Activated gamma-delta T cell (primary cell): ENCODE measurements at places on chromosomes 7 and 10.

- no peak for DNase-seq
Observed at GRCh38 chr10:69383558-69383957, 33.2 kb downstream of the TACR2 start.

DNA sequence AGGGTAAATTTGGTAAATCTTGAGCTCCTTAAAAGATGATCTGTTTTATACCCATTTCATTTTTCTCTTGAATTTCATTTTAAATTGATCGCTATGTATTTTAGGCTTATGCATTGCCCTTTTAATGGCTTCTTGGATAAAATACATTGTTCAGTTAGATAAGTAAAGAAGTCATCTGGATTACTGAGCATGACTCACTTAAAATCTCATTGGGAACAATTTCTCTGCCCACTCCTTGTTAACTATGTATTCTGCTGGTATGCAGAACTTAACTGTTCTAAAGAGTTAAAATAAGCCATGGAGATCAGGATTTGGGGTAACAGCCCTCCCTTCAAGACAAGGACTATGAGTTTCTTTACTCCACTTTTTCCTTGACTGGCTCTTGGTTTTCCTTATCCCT lies 134.2 kb downstream of the SND1 start:
- no peak for DNase-seq

GRCh38 chr10:35707642-35708425 lies 65.7 kb upstream of the FZD8 start:
- DNase-seq: no peak

DNA sequence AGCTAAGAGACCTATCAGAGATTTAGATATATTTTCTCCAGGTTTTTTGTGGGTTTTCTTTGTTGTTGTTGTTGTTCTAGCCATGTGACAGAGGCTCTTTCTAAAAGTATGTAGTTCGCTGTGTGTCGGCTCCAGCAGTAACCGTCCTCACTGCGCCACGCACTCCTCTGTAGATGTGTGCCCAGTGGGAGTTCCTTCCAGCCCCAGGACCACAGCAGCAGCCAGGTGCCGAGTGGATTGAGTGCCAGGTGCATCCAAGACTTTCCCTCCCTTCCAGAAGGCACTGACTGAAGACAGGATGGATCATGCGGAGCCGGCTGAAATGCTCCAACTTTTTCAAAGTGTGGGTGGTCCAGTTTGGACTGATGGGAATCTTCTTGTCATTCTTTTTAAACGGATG lies 31.8 kb downstream of the WDR86 start:
- DNase-seq: no peak

- DNase-seq: no peak
Observed at GRCh38 chr10:117669122-117669521, 126.6 kb downstream of the EMX2 start.

GRCh38 chr7:18553605-18554003 lies 58.1 kb downstream of the HDAC9 start:
- no peak for DNase-seq

GRCh38 chr7:134618756-134619530 lies 27.7 kb upstream of the BPGM start:
- DNase-seq: no peak

- no peak for DNase-seq
Observed at GRCh38 chr10:83886871-83887270, 252.4 kb upstream of the GHITM start.

DNA sequence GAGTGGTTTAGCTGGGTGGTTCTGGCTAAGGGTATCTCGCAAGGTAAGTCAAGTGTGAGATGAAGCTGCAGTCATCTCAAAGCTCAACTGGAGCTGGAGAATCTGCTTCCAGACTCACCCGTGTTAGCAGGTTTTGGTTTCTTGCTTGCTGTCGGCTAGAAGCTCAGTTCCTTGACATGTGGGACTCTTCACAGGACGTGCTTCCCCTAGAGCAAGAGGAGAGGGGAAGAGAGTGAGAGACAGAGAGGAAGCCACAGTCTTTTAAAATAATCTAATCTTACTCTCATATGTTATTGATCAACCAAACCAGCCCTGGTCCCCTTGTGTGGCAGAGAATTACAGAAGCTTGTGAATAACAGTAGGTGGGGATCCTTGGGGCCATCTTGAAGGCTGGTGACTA lies 199.5 kb downstream of the REEP3 start:
- no peak for DNase-seq

DNA sequence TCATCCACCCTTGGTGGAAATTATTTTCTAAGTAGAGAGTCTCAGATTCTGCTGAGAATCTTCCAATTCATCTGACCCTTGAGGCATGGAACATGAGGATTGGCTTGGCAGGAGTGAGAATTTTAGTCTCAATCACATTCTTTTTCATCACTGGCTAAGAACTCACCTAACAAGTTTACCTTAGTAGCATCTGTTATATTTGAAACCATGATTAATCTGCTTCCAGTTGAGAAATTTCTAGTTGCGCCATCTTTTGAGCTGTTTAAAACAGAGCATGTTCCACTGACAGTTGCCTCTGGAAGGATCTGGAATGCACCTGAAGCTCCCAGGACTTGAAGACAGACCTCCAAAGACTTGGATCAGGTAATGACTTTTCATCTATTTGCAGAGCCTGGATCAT lies at the start of gene LIPK:
LIPK (plus strand) TSS at position 292 of the 400 bp plus-strand sequence. CDS start 18,295 bp downstream, outside the sequence.
- DNase-seq: no peak

DNA sequence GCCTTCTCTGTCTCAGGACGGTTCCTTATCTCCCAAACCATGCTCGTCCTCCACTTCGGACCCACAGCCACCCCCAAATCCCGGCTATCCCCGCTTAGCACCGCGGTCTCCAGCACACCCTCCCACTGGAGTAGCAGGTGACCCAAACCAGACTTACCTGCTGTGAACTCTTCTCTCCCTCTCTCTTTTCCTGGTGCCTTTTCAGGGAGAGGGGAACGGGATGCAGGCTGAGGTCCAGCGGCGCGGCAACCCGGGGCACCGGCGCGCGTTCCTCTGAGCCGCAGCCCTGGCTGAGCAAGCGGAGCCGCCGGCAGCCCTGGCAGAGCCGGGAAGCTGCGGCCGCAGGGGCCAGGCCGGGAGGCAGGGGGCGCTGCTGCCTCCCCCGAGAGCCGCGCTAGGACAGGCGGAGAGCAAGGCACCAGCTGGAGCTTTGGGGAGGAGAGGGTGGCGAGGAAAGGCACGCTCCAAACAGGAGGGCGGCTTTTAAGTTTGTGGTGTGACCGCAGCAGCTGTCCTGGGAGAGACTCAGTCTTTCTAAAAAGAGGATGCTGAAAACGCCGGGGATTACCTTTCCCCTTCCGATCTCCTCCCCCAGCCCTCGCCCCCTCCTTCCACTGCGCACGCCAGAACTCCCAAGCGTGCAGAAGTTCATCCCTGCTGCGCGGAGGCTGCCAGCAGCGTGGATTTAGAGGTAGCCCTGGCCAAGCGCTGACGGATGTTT lies at the start of gene SEMA3D:
SEMA3D (minus strand) TSS at position 536 of the 721 bp plus-strand sequence. CDS start 65,165 bp downstream, outside the sequence.
- DNase-seq: no peak

DNA sequence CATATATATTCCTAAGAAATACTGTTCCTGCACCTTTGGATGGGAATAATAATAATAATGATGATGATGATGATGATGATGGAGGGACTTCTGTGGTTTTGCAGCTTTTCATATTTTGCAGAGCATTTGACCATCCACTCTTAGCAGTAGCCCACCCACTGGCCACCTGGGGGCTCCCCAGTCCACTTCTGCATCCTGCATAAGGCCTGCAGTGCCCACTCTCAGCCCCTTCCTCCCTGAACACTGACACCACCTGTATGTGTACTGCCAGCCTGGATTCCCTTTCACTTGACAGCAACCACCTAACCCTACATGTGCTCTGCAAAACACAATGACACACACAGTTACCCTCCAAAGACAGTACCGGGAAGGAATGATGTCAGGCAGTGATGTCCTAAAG lies 131.4 kb downstream of the ADAM12 start:
- no peak for DNase-seq

GRCh38 chr7:24880886-24881285 lies 99.1 kb downstream of the OSBPL3 start:
- no peak for DNase-seq

- no peak for DNase-seq
Observed at GRCh38 chr7:92614660-92615174, 24.5 kb upstream of the FAM133B start.

GRCh38 chr10:124299696-124300095 lies 119.0 kb downstream of the OAT start:
- DNase-seq: no peak

- no peak for DNase-seq
Observed at GRCh38 chr10:3749600-3749999, 35.4 kb downstream of the KLF6 start.

DNA sequence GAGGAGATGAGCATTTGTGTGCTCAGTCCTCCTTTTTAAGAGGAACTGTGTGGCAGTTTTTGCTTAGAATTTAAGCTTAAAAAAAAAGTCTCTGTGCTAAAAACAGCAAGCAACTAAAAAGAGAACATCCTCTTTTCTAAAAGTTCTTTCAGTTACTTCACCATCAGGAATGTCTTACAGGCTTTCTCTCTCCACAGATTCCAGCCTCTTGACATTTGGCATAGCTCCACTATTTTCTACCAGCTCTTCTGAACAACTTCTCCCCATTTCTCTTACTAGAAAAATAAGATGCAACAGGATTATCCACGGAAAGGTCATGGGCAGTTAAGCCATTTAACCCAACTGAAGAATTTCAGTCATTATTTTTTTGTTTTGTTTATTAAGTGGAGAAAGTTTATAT lies 13.2 kb downstream of the PCLO start:
- no peak for DNase-seq

- DNase-seq: no peak
Observed at GRCh38 chr7:129604713-129605437, 6.6 kb upstream of the NRF1 start.

DNA sequence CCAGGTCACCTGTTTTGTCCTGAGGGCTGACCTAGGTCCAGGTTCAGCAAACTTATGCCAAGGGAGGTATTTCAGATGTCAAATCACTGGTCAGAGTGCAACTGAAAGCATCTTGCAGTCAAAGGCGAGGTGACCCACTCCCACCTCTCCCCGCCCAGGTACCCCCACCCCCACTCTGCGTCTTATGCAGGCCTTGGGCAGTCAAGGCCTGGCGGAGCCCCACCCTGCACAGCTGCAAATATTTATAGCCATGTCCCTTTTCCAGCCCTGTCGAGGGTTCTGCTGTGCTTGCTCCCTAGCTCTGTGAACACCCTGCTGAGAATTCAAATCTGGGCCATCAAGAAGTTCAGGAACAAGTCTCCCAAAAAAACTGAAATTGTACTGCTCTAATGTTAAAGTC lies 40.6 kb upstream of the BMPR1A start:
- no peak for DNase-seq

GRCh38 chr7:55569797-55570196 lies 2.5 kb downstream of the VOPP1 start:
- no peak for DNase-seq

- DNase-seq: no peak
Observed at GRCh38 chr7:29287366-29287765, 92.8 kb downstream of the CHN2 start.

GRCh38 chr10:102657451-102657850 lies 13.2 kb downstream of the TRIM8 start:
- DNase-seq: no peak

DNA sequence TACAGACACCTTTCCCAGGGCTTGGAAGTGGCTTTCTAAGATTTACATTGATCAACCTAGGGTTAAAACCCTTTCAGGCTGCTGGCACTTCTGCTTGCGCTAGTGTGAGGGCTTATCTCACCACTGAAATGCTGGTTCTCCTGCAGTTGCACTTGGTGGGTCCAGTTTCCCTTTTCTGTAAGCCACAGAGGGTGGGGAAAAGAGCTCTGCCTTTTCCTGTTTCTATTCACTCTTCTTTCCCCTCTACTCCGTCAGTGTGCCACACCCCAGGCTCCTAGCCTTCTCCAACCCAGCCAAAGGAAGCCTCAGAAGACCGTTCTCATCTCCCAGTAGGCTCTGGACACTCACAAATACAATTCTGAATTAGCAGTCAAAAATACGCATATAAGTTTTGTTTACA lies 19.0 kb upstream of the CAPZA2 start:
- no peak for DNase-seq

DNA sequence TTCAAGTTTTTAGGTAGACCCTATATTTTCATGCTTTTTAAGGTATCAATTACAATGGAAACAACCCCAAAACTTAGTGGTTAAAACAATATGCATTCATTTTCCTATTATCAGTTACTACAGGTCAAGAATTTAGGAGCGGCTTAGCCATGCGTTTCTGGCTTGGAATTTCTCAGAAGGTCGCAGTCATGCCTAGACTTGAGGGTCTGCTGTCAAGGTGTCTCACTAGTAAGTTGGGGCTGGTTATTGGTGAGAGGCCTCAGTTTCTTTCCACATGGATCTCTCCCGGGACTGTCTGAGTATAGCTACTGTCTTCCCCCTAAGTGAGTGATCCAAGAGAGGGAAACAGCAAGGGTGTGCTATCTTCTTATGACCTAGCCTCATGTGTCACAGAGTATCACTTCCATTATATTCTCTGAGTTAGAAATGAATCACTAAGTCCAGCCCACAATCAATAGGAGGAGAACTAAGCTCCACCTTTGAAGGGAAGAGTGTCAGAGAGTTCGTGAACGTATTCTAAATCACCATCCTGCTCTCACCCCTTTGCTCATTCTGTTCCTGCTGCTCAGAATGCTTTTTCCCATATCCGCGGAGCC lies 80.5 kb downstream of the RTKN2 start:
- no peak for DNase-seq

GRCh38 chr10:131905603-131906268 lies 4.9 kb downstream of the PPP2R2D start:
- no peak for DNase-seq

DNA sequence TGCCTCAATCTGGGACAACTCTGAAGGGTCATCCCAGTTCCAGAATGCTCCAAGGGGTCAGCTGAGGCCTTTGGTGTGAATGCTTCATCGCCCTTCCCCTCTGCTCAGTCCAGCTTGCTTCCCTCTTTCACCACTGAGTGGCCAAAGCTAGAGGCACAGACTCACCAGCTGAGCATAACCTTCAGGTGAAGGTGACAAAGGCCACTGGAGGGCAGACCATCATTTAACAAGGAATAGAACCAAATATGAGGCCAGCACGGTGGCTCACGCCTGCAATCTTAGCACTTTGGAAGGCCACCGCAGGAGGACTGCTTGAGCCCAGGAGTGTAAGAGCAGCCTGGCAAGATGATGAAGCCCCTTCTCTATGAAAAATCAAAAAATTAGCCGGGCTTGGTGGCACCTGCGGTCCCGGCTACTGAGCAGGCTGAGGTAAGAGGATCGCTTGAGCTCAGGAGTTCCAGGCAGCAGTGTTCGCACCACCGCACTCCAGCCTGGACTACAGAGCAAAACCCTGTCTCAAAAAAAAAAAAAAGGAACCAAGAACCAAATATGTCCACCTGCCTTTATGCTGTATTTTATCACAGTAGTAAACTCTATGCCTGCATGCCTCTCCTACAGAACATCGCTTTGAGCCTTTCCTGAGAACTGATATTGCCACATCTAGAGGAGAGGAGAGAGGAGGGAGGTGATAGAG lies 13.4 kb downstream of the PRKAG2 start:
- DNase-seq: no peak
